Omental fat pad (tissue), 4 donors: ENCODE measurements at places on chromosomes 1 and 21.

DNA sequence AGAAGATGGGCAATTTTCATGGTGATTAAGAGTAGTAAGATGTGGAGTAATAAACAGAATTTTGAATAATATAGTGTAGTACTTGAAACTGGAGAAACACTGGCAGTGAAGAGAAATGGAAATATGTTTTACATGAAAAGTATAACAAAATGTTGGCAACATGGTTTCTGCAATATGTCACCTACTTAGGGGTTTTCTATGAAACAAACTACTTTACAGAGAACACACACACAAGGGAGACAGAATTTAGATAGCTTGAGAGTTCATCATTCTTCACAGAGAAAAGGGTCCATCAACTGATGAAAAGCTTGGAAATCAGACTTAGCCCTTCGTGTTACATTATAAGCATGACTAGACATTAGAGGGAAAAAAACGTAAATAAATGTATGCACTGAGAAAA is 135.2 kb downstream of the EIF4G3 start:
- DNase-seq = no peak

DNA sequence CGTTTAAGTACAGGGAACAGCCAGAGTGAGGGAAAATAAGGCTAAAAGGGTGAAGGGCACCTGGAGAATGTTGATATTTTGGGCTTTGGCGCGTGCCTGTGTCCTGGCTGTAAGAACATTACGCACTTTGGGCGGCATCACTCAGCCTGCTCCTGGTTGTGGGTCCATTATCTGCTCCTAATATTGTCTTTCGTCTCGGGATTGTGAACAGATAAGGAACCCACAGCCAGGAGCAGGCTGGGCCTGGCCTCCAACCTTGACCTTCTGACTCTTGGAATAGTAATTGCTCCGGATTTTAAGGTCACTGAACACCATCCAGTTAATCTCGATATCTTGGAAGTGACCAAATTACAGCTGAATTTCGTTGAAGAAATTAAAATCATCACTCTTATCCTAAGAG is 61.9 kb downstream of the TCP10L start:
- DNase-seq = no peak

DNA sequence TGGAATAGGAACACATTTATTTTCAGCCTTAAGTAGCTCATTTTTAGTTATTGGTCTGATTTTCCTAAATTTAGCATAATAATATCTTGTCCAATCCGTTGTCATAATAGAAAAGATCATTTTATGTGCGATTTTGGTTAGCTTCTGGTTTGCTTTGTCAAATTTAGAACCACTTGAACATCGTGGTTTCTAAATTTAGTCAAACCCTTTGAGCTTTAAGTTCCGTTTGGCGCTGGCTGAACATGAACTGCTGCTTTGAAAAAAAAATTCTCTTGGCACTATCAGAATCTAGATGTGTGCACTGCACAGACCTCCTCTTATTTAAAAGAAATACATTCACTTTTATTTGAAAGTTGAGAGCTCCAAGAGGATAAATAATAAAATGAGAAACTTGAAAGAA is 370.6 kb downstream of the PTPRC start:
- no peak for DNase-seq

DNA sequence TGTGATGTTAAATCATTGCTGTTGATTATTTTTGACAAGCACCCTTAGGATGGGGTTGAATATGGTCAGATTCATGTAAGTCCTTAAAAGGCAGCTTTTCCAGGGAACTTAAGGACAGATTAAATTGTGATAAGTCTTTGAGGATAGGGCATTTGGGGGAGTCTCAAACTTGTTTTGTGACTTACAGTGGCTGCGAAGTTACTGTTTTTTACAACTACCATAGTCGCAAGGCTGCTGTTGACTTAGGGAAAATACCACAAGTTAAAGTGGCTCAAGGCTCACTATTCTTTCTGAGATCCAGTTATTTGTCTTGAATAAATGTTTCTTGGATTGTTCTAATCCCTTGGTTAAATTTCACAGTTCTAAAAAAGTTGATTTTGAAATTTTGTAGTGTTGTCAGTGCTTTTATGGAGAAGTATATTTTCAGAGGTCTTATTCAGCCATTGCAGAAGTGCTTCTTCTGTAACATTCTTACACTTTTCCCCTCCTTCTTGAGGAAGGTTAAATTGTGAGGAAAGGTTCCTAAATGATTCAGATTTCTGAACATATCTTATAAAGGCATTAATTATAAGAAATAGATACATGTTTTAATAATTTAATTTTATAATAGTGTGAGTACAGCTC is 47.0 kb upstream of the MPC2 start:
- DNase-seq = no peak

DNA sequence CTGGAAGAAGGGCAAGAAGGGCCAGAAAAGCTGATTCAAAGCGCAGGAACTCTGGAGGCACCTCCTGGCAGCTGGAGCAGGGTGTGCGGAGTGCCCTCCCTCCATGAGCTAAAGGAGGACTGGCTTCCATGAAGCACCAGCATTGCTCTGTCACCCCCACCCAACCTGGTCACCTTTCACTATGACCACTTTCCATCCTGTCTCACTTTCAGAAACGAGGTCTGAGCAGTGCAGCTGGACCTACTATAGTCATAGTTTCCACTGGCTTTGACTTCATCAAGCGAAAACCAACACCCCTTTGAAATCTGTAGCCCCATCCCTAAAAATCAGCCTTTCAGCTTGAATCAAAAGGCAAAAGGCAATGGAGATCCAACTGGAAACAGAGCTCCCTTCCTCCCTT is 84.8 kb upstream of the CACNA1E start:
- DNase-seq = no peak

DNA sequence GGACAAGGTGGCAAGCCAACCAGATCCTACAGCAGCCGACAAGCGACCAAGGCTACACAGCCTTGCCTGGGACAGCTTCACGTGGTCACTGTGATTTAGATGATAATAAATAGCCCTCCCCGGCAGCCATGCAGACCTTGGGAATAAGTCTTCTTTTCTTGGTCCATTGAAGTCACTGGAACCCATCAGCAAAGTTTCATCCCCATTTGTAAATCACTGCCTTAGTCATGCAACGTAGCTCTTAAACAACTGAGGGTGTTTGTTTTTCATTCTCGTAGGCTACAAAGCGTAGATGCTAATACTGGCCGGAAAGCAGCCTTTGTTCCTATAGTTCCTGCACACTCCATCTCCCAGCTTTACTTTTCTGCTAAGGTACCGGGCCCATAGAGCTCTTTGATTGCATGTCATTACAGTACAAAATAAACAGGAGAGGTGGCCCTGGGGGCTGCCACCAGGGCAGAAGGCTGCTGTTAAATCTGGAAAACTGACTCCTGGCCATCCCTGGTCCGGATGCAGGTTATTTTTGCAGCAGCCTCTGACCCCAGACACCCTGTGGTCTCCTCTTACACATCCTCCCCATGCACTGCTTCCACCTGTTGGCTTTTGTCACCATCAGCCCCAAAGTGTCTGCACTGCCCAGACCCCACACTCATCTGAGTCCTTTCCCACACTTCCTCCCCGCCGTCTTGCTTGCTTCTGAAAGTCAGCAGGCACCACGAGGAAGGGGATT is 105.5 kb downstream of the TOMM20 start:
- DNase-seq = no peak

DNA sequence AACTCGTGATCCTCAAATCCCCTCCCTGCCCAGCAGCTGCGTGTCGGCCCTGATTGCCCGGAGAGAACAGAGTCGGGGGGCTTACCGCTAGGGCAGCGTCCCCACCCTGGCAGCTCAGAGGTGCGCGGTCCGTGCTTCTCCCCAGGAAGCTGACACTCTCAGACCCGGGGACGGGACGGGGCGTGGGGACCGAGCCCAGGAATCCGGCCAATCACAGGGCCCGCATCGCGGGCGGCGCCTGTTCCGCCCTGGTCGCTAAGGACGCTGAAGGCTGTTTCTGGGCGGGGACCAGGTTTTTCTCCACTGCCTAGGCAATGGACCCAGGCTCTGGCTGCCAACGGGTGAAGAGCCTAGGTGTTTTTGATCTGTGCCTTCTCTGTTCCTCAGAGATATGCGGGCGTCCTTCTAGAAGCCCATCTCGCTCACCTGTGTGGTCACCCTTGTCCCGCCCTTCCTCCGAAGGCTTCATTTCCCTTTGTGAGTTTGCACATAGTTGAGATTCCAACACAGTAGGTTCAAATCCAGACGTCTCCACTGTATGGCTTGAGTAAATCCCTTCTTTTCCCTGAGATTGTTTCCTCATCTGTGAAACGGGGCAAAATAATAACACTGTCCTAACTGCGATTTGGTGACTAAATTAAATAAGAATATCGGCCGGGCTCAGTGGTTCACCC is at the start of gene C1orf87:
Gene C1orf87 (minus strand): TSS at position 166 of the 674 bp plus-strand sequence. CDS start 1,127 bp downstream, outside the sequence.
- DNase-seq = no peak

DNA sequence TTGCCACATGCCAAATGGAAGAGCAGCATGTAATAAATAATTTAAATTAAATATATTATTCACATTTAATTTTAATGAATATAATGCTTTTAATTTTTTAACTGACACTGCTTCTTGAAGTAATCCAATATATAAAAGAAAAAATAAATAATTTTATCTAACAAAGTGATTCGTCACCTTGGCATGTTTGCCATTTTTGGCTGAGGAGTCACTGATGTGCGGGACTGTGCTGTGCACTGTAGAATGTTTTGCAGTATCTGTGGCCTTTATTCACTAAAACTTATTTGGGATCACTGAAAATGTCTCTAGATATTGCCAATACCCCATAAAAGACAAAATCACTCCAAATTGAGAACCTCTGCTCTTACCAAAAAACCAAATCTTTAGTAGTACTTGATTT is 807.8 kb downstream of the BRINP3 start:
- no peak for DNase-seq

- no peak for DNase-seq
Measured at GRCh38 chr1:1321477-1321876, 3.0 kb downstream of the INTS11 start.

DNA sequence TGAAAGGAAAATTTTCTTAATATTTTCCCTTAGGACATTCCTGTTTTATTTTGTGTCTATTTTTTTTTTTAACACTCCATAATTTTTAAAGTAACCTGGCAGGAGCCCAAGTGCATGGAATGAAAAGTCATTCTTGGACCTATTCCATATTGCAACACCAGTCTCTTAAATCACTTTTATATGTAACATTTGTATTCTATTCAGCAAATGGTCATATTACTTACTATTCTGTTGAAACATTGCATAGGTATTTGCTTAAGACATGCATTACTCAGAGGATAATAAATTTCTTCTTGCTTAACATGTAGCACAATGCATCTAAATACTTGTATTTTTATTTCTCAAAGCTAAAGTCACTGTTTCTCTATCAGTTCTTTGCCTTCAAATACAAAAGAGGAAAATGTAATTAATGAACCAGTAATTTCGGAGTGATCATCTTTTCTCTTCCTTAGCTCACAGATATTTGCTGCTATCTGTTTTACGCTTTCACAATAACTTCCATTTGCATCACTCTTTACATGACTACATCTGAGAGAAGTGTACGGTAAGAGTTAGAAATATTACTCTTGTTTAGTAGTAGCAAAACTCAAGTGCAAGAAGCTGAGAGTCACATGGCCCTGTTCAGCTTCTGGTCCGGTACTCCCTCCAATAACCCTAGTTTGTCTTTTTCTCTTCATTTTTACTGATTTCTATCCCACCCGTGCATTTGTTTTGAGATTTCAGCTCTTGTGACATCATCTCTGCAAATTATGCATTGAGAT is 394.8 kb downstream of the USP25 start:
- DNase-seq = no peak

DNA sequence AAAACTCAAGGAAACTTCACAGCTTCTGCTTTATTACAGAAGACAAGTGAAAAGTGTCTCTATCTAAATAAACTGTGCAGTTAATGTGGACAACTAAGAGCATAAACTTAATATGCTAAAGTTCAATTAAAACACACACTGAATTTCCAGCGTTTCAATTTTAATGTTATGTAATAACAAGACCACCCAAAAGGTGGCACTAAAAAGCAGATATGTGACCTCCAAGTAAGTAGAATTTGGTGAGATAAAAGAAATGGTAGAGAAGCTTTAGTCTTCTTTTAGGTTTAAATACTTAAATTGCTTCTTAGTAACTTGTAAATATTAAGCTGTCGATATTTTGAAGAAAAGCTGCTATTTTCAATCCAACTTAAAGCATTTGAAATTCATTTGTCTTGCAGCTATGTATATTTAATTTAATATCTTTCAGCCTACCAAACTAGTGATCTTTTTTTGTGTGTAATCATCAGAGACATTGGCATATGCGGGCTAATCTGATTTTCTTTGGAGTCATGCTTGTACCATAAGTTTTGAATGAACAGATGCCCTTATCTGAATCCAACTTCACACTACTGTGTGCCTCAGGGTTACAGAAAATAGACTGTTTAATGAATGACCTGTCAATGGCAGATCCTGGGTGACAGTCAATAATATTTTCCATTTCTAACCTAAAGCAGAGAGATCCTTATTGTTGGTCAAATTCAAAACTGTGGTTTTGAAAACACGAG is 36.5 kb upstream of the ADAMTS1 start:
- DNase-seq = no peak

DNA sequence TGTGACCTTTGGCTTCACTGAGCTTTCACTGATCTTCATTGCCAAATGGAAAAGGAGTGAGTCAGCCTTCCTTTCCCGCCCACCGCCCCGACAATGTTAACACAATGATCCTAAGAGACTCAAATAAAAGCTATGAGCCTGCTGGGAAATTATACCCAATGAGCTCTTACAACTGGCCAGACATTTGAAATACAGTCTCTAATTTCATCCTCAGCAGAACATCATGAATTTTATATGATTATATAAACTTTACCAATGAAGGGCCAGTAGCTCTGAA is 252.5 kb downstream of the SIPA1L2 start:
- DNase-seq = no peak

- no peak for DNase-seq
Measured at GRCh38 chr1:55955016-55955621, 624.2 kb downstream of the PLPP3 start.

GRCh38 chr1:158583962-158584361 is 4.3 kb upstream of the OR10X1 start:
- DNase-seq = no peak

DNA sequence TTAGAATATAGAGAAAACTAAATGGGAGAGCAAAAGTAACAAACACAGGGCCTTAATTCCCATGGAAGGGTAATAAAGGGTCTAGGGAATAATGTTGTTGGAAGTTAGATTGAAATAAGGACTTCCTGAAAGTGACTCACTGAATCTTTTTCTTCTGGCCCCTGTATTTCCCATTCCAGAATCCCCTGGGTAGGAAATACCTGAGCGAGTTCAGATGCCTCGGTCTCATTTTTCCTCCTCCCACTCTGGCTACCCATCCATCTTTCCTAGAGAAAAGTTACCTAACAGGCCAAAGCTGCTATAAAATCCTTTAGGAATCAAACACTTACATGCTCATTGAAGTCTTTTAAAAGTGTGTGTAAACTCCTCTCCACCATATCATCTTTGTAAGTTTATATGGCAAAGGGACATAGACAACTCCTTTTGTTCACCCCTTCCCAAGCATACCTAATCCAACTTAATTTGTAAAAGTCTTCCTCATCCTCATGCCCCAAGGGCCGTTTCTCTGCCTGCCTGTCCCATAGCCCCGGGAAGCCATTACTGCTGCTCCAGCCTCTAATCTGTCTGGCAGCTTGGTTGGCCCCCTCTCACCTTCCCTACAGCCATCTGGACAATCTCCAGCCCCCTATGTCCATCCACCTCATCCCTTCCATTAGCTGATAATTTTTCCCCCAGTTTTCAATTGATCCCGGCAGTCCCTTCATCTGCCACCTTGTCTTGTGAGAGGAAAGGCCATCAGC is 3.3 kb upstream of the MEF2D start:
- DNase-seq = no peak

GRCh38 chr1:195241066-195241465 is 1367.2 kb downstream of the KCNT2 start:
- DNase-seq = no peak
